Fibroblast of villous mesenchyme (primary cell): ENCODE measurements at places on chromosomes 7 and 10. TPM values are rescaled to one million over a fixed set of nuclear protein-coding genes. Genes with fewer than 3 reads are reported as not detected.

SLC39A12 gene
- not detected in 2 replicates for total RNA-seq

ZNF488 gene
- total RNA-seq, result under 0.01 TPM in 1 of 2 replicates, not detected in the other

NPFFR1 gene
- not detected in 2 replicates for total RNA-seq

HOXA13 gene
- 1.3 and 2.6 TPM in 2 replicates for total RNA-seq

ATG9B gene
- under 0.01 and 0.32 TPM in 2 replicates for total RNA-seq

UNC5B gene
- 9.9 and 37.0 TPM in 2 replicates for total RNA-seq

SORCS3 gene
- not detected in 2 replicates for total RNA-seq

CLDN4 gene
- total RNA-seq, result under 0.01 and 0.86 TPM in 2 replicates

GRB10 gene
- 23.3 and 39.3 TPM in 2 replicates for total RNA-seq

MNX1 gene
- total RNA-seq, result not detected in 2 replicates

DNA sequence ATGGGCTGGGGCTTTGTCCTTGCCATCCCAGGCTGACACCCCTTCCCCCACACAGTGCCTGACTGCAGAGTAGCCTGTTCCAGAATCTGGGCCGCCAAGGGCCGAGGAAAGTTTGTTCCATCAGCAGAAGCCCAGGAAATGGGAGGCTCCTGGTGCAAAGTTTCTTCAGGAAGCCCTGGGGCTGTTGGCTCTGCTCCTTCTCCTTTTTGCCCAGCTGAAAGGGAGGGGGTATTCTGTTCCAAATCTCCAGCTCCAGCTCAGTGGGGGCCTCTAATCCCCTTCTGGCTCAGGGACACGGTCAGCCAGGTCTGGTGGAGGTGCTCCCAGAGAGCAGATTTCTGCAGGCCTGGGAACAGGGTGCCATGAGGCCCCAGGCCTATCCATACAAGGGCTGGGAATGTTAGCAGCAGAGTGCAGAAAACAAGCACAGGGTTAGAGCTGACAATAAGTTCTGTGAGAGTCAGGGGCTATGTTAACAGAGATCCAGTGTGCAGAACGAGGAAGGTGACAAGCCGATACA is 399.5 kb downstream of the RPS24 start:
- DNase-seq, result no peak

DNA sequence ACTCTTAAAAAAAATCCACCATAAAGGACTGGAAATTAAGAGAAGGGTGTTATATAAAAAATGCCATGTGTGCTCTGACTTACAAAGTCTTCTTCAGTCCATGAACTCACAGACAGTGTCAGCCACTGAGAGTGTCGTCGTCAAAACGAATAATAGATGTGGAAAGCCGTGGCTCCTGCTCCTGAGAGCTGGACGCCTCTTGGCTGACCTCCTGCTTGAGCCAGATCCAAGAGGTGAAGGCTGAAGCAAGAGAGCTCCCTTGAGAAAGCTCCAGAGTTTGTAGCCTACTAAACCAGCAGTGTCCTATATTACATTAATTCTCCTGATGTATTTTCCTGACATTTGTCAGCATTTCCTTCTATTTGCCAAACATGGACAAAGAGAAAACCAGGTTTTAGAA is 234.3 kb upstream of the C7orf33 start:
- DNase-seq, result no peak

GRCh38 chr7:14418633-14419032 is 429.2 kb upstream of the ETV1 start:
- no peak for DNase-seq

DNA sequence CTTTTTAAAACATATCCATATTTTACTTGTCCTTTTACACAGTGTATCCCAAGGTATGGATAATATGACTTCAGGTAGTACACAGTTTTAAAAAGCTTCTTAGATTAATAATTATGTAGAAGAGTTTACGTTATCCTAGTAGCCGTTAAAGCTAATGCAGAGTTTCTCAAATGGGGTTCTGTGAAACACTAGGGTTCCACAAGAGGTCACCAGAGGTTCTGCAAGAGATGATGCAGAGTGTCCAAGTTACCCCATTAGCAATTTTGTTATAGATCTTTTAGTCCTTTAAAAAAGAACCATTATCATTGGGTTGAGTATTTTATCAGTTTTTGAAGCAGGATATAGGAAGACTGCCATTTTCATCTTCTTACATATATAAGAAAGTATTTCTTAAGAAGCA is 298.9 kb upstream of the HPS1 start:
- no peak for DNase-seq

DNA sequence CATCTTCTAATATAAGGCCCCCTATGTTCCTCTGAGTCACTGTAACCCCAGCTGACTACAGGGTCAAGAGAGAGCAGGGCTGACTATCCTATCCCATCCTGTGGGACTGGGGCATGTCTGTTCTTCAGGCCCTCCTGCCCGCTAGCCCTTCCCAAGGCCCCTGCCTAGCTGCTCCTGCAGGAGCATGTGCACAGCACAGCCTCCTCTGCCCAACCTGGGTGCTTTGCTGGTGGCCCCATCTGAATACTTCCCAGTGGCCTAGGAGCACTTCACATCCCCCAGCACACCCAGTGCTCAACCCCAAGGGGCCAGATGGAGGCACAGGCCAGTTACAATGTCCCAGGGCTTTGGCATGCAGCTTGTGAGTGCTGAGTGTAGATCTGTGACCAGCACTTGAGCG is 37.3 kb downstream of the AGBL3 start:
- DNase-seq, result no peak

DNA sequence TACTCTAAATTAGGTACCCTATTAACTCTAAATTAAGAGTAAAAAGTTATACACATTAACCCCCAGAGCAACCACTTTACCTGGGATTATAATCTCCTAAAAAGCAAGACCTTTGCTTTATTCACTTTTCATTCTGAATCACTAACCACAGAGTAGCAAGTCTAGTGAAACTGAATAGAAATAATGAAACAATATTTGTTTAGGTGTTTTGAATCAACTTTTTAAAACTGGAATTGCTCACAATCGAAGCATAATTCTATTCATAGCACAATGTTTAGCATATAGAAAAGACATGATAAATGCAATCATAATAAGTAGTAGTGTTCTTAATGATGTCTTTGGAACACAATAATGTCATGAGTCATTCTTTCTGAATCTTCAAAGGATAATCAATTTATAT is 37.0 kb upstream of the CASD1 start:
- DNase-seq, result no peak

DNA sequence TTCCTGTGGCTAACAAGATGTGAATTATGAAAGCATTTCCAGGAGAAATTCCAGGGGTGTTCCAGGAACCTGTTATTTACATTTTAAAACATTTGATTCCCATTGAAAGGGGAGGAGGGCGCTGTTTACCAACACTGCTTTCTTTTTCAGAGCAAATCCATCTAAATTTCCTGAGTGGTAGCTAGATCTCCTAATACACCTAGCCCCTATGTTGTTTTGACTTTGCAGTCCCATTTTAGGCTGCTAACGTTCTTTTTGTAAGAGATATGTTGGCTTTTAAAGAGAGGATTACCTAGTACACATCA is 130.8 kb downstream of the TCF7L2 start:
- DNase-seq, result peak; percentile 57

DNA sequence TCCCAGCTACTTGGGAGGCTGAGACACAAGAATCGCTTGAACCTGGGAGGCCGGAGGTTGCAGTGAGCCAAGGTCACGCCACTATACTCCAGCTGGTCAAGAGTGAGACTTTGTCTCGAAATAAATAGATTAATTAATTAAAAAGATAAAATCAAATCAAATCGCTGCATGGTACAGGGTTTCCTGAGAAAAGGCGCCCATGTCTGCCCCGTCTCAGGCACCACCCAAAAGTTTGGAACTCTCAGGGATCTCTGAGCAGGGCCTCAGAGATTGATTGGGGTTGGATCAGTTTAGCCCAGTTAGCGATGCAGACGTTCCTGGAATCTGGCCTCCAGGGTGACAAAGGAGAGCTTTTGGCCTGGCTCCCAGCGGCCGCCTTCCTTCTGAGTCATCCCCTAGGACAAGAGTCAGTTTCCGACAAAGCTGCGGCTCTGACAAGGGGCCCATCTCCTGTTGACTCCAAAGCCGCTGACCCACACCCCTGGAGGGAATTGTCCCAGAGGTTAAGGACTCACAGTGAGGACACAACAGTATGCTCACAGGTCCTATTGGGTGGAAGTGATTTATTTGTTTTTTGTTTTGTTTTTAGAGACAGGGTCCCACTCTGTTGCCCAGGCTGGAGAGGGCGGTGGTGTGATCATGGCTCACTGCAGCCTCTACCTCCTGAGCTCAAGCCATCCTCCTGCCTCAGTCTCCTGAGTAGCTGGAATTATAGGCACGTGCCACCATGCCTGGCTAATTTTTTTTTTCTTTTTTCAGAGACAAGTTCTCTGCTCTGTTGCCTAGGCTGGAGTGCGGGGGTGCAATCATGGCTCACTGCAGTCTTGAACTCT is 6.8 kb downstream of the ORAI2 start:
- peak; percentile 76 for DNase-seq

GRCh38 chr10:120437541-120437940 is 19.5 kb upstream of the PLPP4 start:
- no peak for DNase-seq

DNA sequence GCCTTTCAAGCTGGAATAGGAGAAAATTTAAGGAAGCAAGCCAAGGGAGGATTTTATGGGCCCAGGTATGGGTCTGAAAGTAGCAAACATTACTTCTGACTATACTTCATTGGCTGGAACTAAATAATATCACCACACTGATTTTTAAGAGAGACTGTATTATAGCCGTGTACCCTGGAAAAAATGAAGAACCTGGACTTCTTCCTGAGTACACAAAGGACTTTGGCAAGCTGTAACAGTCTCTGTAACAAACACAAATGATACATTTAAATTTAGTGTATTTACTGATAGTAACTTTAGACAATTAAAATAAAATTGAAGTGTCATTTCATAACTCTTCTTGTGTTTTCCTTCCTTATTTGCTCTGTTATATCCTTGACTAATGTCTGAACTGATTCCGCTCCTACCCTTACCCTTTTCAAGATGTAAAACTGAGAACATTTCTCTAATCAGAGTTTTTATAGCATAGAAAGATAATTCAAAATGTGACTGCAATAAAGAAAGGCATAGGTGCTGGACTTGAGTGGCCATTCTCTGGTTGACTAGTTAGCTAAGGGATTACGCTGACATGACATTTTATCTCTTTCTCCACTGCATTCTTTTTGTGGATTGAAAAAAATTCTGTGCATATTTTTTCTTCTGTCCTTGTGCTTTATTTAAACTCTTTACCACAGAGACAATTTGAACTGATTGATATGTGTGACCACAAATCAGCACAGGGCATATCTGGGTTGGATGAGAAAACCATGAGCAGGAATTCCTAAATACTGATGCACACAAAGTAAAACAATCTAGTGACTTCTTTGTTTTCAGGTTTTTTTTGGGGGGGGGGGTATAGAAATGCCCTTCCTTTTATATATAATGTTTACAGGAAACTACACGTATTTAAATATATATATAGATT is 349.7 kb downstream of the MDFIC start:
- DNase-seq, result no peak

- peak; percentile 83 for DNase-seq
These were observed 19.1 kb downstream of the DNAJB12 start for GRCh38 chr10:72335394-72336258.

DNA sequence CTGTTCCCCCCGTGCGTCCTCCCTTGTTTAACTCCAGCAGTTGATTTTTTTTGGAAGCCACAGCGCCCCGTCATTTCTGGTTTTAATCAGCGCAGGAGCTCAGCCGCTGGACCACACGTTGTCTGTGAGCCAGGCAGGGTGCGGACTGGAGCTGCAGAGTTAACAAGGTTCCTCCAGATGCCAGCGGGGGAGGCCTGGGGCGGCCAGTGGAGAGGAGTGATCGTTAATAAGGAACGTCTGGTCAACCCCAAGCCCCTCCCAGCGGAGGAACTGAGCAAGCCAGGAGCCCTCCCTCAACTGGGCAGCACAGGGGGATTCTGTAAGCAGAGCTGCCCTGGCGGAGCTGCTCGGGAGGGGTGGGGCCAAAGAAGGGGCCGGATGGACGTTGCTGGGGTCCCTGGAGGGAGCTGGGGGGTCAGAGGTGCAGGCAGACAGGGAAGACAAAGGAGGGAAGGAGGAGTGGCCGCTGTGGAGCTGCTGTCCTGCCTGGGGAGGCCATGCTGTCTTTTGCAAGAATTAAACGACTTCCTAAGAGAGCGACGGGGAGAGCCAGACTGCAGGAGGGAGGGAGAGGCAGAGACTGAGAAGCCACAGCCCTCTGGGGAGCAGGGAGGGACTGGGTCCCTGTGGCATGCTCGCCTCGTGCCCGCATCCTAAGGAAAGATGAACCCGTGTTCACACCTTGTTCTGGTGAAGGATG is 537.1 kb upstream of the FOXK1 start:
- DNase-seq, result peak; percentile 22

DNA sequence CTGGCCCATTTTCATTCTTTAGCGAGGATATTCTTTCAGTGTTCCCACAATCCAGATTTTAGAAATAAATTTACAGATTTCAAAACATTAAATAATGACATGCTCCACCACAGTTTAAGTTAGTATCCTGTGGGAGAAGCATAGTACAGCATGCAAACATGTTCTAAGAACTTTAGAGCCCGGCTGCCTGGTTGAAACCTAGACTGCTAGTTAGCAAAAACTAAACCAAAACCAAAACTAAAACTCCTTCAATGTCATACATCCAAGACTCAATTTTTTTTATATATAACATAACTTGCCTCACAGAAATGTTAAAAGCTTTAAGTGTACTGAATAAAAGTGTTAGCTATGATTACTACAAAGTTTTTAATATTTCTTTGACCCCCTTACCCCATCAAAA is 17.0 kb downstream of the TRA2A start:
- no peak for DNase-seq

DNA sequence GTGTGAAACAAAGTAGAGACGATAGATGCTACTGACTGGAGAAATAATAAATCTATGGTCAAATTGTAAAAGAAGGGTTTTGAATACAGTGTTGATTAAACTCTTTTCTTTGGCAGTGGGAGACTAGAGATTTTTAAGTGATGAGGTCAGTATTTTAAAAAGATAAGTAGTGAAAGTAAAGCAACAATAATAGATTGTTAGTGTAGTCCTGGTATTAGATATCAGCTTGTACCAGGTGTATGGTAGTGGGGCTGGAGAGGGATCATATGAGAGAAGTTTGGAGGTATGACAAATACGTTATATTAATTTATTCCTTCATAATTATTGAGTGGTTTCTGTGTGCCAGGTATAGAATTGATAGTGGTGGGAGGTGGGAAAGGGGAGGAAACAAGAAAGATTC is 25.2 kb downstream of the PHTF2 start:
- DNase-seq, result no peak

DNA sequence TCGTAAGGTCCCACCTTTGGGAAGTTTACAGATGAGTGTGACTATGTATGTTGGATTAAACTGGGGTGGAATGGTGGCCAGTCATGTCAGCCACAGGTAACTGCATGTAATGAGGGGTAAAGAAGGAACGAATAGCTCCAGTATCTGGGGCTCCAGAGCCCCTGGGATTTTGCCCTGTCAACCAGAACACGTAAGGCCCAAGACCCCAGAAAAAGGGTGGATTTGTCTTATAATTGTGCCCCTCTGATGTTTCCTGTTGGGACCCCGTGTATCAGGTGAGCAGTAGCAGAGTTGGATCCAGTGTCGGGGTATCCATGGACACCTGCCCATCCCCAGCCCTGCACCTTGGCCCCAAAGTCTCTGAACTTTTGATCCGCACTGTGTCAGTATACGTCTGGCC is 76.9 kb downstream of the ADARB2 start:
- no peak for DNase-seq
